Immature natural killer cell (primary cell): ENCODE measurements at places on chromosomes 1 and 21. TPM values are rescaled to one million over a fixed set of nuclear protein-coding genes. Genes with fewer than 3 reads are reported as not detected.

DNA sequence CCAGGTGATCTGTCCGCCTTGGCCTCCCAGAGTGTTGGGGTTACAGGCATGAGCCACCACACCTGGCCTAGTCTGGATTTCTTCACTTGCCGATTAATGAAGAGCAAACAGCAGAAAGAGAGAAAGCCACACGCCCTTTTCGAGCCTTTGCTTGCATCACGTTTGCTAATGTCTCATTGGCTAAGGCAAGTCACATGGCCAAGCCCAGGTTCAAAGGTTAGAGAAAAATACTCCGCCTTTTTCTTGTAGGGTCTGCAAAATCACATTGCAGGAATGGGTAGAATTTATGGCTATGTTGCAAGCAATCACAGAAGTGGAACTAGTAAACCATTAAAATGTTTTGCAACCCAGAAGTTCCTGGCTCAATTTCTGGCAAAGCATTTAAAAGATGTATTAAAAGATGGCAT, 26.8 kb upstream of the BACH1 start:
- H3K27me3 ChIP-seq = no peaks in the 10 kb centered on the region
- H3K27ac ChIP-seq = no peak overlapping the region
- no peak overlapping the region for H3K4me3 ChIP-seq
- no peak for DNase-seq

DNA sequence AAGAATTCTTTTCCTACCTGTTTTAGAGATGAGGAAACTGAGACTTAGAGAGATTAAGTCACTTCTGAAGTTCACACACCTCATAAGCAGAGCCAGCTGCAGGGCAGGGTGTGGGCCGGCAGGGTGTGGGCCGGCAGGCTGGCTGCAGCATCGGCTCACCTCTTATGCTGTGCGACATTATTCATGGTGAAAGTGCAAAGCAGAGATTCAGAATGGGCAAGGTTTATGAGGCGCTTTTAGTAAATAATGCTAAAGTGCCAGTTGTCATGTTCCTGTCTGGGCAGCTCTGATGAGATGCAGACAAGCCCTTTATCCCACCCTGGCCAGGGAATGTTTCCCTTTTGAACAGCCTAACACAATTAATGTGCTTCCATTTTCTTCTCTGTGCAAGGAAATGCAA, 14.6 kb downstream of the MAB21L3 start:
- no peaks in the 10 kb centered on the region for H3K36me3 ChIP-seq
- DNase-seq = no peak
- H3K4me3 ChIP-seq = no peak overlapping the region
- no peak overlapping the region for H3K27ac ChIP-seq
- no peaks in the 10 kb centered on the region for H3K27me3 ChIP-seq

Gene CAMTA1
- 89.0 TPM for polyA plus RNA-seq

Gene IL12RB2
- 40.5 TPM for polyA plus RNA-seq
